ENCODE measurements at places on chromosomes 3 and 15.

DNA sequence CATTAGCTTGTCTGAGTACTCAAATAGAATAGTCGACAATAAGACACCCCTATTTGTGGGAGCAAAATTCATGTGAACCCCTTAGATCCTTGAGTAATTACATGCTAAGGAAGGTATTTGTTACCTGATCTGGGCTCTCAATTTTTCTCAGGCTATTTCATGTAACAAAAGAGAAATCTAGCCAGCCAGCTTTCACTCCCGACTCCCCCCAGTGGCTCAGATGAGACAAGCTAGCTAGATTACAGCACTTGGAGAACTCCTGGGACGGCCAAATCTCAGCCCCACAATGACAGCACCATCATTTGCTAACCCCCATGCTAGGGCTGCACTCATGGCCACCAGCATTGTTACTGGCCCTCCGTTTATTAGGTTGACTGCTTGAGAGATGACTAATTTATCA lies 41.3 kb downstream of the GLDN start:
- DNase-seq: peak; percentile 53

GRCh38 chr3:140602781-140603180 lies 75.1 kb upstream of the TRIM42 start:
- DNase-seq: no peak

DNA sequence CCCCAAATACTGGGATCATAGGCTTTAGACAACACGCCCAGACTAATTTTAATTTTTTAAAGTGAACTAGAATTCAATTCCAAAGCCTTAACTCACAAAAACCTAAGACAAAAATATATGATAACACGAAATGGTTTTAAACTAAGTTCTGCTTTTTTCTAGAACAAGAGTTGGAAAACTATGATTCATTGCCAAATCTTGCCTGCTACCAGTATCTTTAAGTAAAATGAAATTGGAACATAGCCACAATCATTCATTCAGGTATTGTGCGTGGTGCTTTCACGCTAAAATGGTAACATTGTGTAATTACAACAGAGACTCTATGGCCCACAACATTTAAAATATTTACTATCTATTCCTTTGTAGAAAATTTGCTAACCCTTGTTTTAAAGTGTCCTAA lies 488.0 kb upstream of the ZNF385D start:
- DNase-seq: no peak

- DNase-seq: no peak
These were observed 1248.4 kb downstream of the NSUN3 start for GRCh38 chr3:95311272-95311671.

- DNase-seq: no peak
These were observed 983.7 kb downstream of the MCTP2 start for GRCh38 chr15:95215017-95215416.

Measured in fibroblast of skin of right biceps (primary cell).